ENCODE measurements at places on chromosomes 16 and 17.

- DNase-seq = no peak
Observed at GRCh38 chr16:27246439-27246838, 22.1 kb downstream of the NSMCE1 start.

GRCh38 chr16:1474082-1474795 is 589 bp downstream of the CLCN7 start:
- no peak for DNase-seq

- DNase-seq = no peak
Observed at GRCh38 chr17:40032322-40033320, 17.4 kb downstream of the CSF3 start.

DNA sequence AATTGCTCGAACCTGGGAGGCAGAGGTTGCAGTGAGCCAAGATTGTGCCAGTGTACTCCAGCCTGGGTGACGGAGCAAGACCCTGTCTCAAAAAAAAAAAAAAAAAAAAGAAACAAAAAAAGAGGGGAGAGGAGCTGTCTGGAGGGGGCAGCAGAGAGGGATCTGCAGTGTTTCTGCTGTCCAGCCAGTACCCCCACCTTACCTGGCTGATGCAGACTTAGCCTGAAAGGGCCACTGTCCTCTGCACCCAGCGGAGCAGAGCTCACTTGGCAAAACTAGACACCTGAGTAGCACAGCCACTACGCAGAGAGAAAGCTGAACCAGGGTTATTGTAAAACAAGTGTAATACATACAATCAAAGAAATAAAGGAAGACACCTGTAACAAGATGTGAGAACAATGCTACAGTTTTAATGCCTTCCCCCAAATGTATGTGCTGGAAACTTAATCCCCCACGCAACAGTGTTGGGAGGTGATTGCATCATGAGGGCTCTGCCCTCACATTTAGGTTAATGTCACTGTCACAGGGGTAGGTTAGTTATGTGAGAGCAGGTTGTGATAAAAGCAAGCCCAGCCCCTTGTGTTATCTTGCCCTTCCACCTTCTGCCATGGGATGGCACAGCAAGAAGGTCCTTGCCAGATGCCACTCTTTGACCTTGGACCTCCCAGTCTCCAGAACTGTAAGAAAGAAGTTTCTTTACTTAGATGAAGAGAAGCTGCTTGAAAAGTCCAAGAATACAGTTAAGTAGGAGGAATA is 211.2 kb downstream of the RPTOR start:
- no peak for DNase-seq

DNA sequence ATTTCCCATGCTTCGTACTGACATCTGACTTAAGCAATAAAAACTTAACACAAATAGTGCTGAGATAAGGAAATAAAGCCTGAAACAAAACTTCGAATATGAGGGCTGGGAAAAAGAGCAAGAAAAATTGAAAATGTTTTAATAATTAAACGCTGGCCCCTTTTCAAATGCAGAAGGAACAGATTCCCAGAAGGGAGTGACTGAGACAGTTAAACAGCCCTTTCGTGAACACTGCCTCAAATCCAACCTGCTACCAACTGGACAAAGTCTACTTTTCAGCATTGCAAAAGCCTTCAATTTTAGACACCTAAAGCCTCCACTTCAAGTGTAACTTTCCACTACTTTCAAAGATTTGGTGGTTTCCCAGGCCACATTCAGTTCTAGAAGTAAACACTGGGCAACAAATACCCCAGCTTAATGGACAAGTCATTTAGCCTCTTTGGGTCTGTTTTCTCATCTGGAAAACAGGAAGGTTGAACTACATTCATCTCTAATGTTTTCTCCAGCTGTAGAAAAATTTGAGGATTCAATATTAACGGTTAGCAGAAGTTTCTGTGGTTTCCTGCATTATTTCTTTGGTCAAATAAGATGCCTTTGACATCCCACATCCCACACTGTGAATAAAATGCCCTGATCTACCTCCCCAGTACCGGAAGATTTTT is 11.8 kb downstream of the RFFL start:
- no peak for DNase-seq

GRCh38 chr17:6570731-6571451 is 14.5 kb upstream of the PITPNM3 start:
- peak; percentile 15 for DNase-seq

GRCh38 chr16:2341456-2342447 is 1.2 kb upstream of the ABCA3 start:
- peak; percentile 23 for DNase-seq

DNA sequence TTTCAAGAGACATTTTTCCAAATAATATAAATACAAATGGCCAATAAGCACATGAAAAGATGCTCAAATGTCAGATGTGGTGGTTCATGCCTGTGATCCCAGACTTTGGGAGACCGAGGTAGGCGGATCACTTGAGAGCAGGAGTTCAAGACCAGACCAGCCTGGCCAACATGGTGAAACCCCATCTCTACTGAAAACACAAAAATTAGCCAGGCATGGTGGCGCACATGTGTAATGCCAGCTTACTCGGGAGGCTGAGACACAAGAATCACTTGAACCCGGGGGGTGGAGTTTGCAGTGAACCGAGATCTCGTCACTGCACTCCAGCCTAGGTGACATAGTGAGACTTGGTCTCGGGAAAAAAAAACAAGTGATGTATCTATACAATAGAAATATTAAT is 2.9 kb upstream of the GALK1 start:
- DNase-seq = no peak

- DNase-seq = peak; percentile 45
Observed at GRCh38 chr16:88558457-88559442, 11.5 kb upstream of the ZC3H18 start.

- peak; percentile 87 for DNase-seq
Observed at GRCh38 chr17:65228734-65229620, 91.8 kb downstream of the RGS9 start.

- DNase-seq = peak; percentile 44
Observed at GRCh38 chr17:59366040-59366757, 34.7 kb downstream of the YPEL2 start.

DNA sequence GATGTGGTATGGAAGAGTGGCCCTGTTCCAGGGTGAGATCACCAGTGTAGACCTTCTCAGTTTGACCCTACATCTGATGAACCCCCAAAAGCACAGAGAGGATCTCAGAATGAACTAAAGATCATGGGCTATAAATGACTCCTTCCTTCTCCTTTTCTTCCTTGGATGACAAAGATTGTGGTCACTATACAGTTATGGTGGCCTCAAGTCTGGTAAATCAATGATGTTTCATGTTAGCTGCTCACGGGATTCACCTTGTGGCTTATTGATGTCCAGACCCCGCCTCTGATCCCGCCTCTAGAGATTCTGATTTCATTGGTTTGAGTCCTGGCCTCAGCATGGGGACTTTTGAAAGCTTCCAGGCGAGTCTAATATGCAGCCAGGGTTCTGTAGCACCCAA is 112.2 kb downstream of the PITPNC1 start:
- no peak for DNase-seq

DNA sequence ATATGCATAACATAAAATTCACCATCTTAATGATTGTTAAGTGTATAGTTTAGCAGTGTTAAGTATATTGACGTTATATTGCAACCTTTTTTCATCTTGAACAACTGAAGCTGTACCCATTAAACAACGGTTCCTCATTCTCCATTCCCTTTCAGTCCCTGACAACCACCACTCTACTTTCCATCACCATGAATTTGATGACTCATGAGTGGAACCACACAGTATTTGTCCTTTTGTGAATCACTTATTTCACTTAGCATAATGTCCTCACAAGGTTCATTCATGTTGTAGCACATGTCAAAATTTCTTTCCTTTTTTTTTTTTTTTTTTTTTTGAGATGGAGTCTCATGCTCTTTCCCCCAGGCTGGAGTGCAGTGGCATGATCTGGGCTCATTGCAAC is 46.0 kb downstream of the HOXB1 start:
- DNase-seq = no peak

DNA sequence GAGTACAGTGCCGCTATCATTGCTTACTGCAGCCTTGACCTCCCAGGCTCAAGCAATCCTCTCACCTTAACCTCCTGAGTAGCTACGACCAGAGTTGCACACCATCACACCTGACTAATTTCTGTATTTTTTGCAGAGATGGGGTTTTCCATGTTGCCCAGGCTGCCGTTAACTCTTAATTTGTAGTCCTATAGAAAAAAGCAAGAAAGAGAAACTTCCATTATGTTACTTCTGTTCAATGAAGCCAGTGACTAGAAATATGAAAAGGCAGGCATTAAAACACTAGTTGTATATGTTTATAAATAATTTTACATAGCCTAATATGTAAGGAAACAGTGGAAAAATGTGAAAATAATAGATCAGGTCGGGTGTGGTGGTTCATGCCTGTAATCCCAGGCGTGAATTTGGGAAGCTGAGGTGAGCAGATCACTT is 9.7 kb downstream of the RAD51C start:
- DNase-seq = no peak

DNA sequence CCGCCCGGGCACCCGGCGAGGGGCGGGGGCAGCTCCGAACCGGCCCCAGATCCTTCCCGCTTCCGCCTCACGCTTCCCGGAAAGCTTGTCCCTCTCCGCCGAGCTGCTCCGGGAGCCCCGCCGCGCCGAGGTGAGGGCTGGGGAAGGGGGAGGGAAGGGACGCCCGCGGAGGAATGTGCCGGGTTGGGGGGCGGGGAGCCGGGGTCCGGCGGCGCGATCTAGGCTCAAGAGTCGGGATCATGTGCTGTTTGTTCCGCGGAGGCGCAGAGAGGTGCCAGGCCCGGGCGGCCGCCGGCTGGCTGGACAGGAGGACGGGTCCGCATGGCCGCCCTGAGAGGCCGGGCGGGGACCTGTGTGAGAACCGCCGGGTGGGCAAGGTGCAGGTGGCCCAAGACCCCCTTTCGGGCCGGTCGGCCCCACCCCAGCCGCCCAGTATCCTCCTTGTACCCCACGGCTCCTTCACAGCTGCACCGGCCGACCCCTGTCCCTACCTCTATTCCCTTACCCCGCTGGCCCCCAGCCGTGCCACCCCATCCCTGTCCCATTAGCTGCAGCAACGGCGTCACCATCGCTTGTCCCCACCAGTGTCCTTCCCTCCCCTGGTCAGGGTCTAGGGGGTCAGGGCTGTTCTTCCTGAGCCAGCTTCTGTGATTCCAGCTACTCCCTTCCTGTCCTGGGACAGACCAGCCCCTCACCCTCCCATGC is 429 bp downstream of the KIF1C start:
- no peak for DNase-seq

DNA sequence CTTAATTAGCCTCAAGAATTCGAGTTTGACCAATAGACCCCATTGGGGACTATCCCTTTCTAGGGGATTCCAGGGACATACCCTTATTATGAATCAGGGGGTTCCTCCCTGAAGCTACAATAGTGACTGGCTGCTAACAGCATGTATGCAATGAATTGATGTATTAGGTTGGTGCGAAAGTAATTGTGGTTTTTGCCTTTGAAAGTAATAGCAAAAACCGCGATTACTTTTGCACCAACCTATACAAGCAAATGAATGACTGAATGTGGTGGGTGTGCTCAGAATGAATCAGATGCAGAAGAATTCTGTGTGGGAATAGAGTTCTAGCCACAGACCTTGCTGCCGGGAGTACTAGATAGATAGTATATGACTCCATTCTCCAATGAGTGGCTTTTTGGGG is 76.7 kb downstream of the HLF start:
- no peak for DNase-seq

DNA sequence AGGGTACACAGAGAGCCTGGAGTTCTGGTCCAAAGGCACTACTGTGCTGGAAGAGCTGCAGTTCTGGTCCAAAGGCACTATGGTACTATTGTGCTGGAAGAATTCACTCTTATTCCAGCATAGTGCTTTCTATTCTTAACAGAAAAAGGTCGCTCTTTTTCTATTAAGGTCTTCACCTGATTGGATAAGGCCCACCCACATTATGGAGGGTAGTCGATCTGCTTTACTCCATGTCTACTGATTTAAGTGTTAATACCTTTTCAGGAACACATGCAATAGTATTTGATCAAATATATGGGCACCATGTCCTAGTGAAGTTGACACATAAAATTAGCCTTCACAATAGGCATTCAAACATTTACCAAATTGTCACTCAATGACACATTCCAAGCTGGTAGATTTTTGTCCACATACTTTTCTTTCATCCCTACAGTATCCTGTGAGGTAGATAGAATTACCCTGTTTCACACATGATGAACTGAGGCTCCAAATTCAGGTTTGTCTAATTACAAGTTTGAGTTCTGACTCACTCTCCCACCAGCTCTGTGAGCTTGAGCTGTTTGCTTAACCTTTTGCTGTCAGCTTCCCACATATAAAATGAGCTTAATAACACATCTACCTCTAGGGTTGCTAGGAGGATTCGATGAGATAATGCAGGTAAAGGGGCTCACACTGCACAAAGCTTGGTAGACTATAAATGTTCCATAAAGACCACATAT is 129.9 kb downstream of the AIPL1 start:
- no peak for DNase-seq

DNA sequence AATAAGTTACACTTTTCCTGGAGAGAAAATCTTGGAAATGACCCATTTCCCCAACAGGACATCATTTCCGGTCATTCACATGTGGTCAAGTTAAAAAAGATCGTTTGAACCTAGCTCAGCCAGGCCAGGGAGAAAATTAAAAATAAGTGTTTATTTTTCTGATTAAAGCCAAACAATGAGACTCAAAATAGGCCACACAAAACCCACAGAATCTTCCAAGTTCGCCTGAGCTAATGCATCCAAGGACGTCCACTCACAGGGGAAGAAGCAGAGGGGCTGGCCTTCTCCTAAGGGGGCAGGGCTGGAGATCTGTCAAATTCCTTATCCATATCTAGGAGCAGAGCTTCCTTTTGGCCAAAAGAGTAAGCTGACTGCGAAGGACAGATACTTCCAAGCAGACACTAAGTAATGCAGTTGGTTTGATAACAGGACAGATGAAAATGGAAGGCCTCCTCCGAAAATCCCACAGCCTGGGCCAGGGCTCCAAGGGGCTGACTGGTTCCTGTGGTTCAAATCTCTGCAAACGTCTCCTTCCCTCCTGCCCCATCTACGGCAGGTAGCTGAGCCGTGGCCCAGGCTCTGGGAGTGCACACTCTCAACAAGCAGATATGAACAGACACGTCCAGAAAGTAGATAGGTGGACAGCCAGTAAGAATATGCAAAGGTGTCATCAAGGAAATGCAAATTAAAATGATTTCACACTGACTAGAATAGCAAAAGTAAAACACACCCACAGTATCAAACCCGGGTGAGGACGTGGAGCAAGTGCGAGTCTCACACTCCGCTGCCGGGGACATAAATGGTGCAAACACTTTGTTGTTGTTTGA is 98.5 kb downstream of the MRM3 start:
- no peak for DNase-seq

All from NCI-H1417 (cell line).